HCT116 (cell line): ENCODE measurements at places on chromosomes 11 and 22. TPM values are rescaled to one million over a fixed set of nuclear protein-coding genes. Genes with fewer than 3 reads are reported as not detected.

MED19 gene
- total RNA-seq: 18.0 TPM

FERMT3 gene
- total RNA-seq: 4.3 TPM

GRIA4 gene
- total RNA-seq: not detected

SMCO4 gene
- total RNA-seq: 23.1 TPM

ANGPTL5 gene
- not detected for total RNA-seq

RAB3IL1 gene
- total RNA-seq: 18.1 TPM

OR52E8 gene
- total RNA-seq: not detected

SLC37A2 gene
- 5.1 TPM for total RNA-seq

RTN4RL2 gene
- total RNA-seq: 24.0 TPM

EXPH5 gene
- total RNA-seq: 18.3 TPM

KDELR3 gene
- total RNA-seq: 33.1 TPM

PTGDR2 gene
- 0.12 TPM for total RNA-seq
